H1 (cell line): ENCODE measurements at places on chromosomes 4 and X. TPM values are rescaled to one million over a fixed set of nuclear protein-coding genes. Genes with fewer than 3 reads are reported as not detected.

The SLC25A5 gene
- 512 and 520 TPM in 2 replicates for total RNA-seq

The WDR17 gene
- 3.3 and 3.4 TPM in 2 replicates for total RNA-seq

The ACOX3 gene
- total RNA-seq = 9.9 and 10.2 TPM in 2 replicates

The BTK gene
- total RNA-seq = 0.20 TPM in 1 of 2 replicates, not detected in the other

The KLHL4 gene
- 16.0 and 16.9 TPM in 2 replicates for total RNA-seq

The TMEM35A gene
- 5.5 and 5.7 TPM in 2 replicates for total RNA-seq

The GPR82 gene
- not detected in 2 replicates for total RNA-seq

The MUC7 gene
- total RNA-seq = not detected in 2 replicates

The SMIM43 gene
- total RNA-seq = 0.50 TPM in 1 of 2 replicates, not detected in the other

The GATA1 gene
- not detected in 2 replicates for total RNA-seq

The VCX3A gene
- total RNA-seq = 0.46 and 0.63 TPM in 2 replicates

GRCh38 chr4:90080116-90080515 lies 47.1 kb upstream of the CCSER1 start:
- DNase-seq = no peak

- no peak for DNase-seq
Observed at GRCh38 chrX:20514358-20514757, 247.6 kb upstream of the RPS6KA3 start.

DNA sequence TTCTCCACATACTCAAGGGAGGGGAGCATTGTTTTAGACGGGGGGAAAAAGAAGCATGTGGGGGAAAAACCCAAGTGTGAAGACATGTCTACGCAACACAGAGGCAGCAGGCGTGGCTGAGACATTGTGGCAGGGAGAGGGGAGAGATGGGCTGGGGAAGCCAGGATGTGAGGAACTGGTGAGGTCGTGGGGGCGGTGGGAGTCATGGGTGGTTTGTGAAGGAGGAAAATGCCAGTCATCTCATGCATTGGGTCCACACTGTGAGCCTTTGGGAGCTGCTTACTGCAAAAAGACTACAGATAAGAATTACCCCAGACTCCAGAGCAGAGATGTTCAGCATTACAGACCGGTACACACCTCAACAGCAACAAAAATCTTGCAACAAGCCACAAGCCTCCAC lies 2.1 kb downstream of the JAKMIP1 start:
- no peak for DNase-seq

DNA sequence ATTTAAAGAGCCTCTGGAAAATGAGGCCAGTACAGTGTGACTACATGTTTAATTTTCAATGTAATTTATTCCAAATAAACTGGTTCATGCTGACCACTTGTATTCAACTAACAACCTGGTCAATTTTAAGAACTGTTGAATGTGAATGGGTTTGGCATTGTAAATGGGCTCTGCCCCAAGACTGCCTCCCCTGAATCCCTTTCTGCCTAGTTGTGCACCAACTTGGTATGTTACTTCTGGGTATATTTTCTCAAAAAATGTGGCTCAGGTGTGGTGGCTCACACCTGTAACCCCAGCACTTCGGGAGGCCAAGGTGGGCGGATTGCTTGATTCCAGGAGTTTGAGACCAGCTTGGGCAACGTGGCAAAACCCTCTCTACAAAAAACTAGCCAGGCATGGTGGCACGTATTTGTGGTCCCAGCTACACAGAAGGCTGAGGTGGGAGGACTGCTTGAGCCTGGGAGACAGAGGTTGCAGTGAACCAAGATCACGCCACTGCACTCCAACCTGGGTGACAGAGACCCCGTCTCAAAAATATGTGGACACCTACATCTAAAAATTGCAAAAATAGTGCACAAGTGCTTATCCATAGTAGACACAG lies 7.2 kb downstream of the RPL9 start:
- no peak for DNase-seq

DNA sequence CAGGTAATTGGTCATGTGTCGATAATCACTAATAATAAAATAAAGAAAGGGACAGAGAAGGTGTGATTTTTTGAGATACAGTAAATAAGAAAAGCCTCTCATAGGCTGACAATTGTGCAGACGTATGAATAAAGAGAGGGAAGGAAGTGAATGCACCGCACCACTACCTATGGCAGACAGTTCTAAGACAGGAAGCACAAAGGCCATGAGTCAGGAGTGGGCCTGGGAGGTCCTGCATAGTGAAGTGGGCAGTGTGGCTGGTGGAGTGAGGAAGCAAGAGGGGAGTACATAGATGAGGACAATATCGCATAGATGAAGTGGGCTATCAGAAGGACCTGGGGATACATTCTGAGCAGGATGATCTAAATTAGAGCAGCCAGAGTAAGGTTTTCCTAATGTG lies 75.6 kb downstream of the BMP3 start:
- DNase-seq = no peak

DNA sequence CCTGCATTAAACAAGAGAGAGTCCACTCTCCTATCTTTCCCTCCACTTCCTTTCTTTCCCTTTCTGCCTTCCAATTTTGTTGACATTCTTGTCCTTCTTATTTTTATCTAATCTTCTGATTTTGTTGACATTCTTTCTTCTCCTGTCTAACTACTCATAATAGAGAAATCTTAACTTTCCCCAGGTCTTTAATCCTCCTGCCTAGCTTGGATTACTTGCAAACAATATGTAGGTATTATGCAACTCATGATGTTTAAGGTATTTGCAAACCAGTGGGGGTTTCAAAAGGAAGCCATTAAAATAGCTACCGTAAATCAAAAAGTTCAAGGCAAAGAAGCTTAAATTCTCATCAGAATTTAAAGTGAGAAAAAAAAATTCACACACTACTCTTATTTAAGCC lies 53.9 kb downstream of the PROM1 start:
- DNase-seq = no peak

- DNase-seq = no peak
Observed at GRCh38 chr4:52477191-52477780, 181.8 kb downstream of the USP46 start.

- DNase-seq = no peak
Observed at GRCh38 chr4:99351487-99351886, 1.1 kb downstream of the ADH1C start.

DNA sequence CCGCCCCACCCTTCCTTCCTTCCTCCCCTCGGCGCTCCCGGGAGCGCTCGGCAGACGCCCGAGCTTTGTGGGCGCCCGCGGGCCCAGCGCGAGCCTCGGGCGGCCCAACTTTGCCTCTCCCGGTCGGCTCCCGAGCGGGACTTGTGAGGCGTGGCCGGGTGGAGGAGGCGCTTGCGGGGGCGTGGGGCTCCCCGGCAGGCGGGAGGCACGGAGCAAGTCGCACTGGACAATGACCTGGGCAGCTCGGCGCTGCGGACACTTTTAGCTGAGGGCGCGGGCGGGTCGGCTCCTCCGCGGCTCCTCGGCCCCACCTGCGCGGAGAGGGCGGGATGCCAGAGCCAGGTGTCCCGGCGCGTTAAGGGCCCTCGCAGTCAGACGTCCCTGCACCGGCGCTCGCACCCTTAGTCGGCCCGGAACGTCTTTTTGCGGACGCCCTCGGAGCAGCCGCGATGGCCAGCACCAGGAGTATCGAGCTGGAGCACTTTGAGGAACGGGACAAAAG lies 385 bp downstream of the DCLK2 start:
- no peak for DNase-seq

- DNase-seq = no peak
Observed at GRCh38 chr4:19614171-19614570, 637.5 kb upstream of the SLIT2 start.

DNA sequence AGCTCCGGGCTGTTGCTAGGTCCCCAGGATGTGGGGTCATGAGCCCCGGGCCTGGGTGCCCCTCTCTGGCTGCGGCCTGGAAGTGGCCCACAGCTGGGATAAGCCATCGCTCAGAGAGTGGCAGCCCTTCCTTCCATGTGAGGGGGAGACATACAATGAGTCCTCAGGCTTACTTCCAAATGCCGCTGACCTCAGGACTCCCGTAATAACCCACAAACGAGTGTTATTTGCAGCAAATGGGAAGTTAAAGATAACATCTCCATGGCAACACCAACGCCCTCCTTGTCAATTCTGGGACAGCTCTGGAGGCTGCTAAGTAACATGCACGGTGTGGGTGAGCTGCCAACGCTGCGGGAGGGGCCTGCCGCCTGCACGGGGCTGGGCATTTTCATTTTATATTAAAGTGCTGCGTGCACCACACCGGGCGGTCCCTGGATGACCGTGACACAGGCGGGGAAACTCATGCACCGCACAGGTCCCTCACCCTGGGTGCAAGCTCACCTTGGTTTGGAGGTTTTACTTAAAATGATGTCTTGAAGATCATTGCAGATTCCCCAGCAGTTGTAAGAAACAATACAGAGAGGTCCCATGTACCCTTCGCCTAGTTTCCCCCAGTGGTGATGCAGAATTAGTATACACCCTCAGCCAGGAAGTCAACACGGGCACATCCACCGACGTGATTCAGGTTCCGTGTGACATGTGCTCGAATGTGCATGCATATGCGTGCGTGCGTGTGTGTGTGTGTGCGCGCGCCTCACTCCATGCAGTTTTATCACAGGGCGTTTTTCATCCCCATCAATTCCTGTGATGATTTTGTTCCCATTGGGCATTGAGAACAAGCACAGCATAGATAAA lies 79.4 kb downstream of the ABLIM2 start:
- no peak for DNase-seq

- DNase-seq = no peak
Observed at GRCh38 chrX:9745417-9746115, 20.1 kb downstream of the GPR143 start.

DNA sequence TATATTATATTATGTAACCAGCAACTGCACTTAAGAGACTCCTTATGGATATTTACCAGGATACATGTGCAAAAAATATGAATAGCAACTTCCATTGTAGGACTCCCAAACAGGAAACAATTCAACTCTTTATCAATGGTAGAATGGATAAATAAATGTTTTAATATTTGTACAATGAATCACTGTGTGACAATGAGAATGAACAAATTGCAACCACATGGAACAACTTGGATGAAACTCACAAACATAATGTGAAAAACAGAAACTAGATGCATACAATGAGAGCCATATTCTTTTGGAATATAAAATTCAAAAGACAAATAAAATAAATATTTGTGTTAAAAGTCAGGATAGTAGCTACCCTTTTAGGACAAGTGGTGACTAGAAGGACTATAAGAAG lies 1015.7 kb downstream of the TECRL start:
- no peak for DNase-seq

DNA sequence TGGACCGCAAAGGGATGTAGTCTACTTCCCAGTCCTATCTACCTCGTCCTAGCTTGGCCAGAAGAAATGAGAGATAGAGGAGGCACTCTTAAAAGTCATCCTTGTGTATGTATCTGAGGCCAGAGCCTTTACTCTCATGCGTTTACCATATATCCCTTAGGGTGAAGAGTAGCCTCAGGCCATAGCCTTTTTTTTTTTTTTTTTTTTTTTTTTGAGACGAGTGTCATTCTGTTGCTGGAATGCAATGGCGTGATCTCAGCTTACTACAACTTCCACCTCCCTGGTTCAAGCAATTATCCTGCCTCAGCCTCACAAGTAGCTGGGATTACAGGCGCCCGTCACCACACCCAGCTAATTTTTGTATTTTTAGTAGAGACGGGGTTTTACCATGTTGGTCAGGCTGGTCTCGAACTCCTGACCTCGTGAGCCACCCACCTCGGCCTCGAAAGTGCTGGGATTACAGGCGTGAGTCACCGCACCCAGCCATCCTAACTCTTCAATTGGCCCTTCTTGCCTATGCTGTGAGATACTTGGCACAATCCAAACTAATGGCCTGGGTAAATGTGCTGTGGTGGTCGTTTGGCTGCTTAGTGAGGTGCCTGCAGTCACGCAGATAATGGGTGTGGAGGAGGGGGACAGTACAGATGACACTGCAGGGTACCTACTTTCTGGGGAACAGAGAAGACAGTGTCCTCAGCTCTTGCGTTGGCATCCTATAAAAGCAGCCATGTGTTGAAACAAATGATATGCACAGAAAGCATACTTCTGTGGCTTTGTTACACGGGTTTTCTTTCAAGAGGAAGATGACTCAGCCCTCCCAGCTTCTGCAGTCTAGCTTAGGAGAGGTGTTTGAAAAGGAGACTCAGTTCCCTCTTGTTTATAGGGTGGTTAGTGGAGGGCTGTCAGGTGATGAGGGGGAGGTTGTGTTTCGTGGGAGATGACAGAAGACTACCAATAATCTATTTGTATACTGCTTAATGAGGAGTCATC lies 10.4 kb upstream of the DGAT2L6 start:
- no peak for DNase-seq

GRCh38 chr4:10750714-10751113 lies 66.1 kb upstream of the CLNK start:
- DNase-seq = no peak

DNA sequence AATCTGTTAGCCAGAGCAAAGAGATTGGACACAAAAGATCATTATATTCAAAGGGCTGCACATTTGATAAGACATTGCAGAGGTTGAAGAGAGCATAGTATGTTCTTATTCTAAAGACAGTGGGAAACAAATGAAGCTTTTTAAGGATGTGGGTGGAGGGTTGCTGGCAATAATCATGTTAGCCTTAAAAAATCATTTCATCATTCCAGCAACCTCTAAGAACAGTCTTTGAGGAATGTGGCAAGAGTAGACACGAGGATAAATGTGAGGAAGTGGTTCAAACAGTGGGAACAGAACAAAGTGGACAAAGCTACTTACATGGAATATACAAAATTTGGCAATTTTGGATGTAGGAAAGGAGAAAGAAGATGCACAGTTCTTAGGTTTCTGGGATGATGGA lies 167.3 kb upstream of the SPRY1 start:
- no peak for DNase-seq

- no peak for DNase-seq
Observed at GRCh38 chrX:2500803-2501558, at the start of the genes DHRSX and ZBED1. Gene DHRSX, minus strand, starts transcription at chrX:2500976. Its CDS starts 51 bp downstream, at chrX:2500925. Gene ZBED1, minus strand, starts transcription at chrX:2500976. Its CDS starts 10,257 bp downstream, at chrX:2490719.

- DNase-seq = no peak
Observed at GRCh38 chrX:124342174-124342867, 4.0 kb upstream of the SH2D1A start.

GRCh38 chr4:152079079-152079478 lies 318.3 kb upstream of the GATB start:
- no peak for DNase-seq

GRCh38 chrX:122187069-122187713 lies 996.9 kb upstream of the GRIA3 start:
- DNase-seq = no peak

GRCh38 chr4:110533940-110534339 lies 58.0 kb downstream of the ENPEP start:
- no peak for DNase-seq

GRCh38 chr4:137454767-137455166 lies 77.5 kb downstream of the PCDH18 start:
- no peak for DNase-seq

DNA sequence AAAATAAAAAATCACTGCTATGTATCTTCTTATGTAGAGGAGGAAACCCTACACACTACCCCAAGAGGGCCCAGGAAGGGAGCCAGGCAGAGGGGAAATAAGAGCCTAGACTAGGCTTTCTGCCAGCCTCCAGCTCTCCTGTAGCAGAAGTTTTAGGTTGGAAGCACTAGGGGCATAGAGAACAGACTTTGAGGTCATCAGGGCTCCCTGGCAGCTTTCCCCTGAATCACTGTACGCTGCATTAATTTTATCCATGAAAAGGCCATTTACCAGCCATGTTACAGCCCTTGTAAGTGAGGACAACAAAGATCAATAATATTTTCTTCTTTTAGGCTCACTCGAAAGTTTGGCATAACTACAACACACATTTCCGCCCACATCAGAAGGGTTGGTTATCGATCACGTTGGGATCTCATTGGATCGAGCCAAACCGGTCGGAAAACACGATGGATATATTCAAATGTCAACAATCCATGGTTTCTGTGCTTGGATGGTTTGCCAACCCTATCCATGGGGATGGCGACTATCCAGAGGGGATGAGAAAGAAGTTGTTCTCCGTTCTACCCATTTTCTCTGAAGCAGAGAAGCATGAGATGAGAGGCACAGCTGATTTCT lies 24.7 kb downstream of the RPL9 start:
- no peak for DNase-seq
